ENCODE measurements at places on chromosomes 6 and 20.

DNA sequence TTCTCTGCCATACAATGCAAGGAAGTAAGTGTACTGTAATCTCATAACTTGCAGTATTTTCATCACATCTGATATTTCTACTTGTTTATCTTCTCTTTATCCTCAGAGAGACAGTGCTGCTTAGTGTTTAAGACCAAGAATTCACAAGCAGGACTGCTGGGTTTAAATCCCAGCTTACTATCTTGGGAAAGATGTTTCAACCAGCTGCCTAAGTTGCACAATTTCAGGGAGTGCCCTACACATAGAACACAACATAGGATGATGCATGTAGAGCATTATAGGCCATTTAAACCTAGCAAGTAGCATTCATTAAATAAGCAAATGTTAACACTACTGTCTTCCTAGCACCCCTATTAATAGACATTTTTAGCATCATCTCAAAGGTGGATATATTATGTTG is 205.2 kb upstream of the CEP162 start:
- peak; percentile 67 for DNase-seq

- no peak for DNase-seq
Observed at GRCh38 chr20:58891718-58892140, 39.2 kb downstream of the GNAS start.

GRCh38 chr20:35297740-35298139 is 5.5 kb upstream of the FAM83C start:
- no peak for DNase-seq

- no peak for DNase-seq
Observed at GRCh38 chr20:16419138-16419715, 154.0 kb downstream of the KIF16B start.

DNA sequence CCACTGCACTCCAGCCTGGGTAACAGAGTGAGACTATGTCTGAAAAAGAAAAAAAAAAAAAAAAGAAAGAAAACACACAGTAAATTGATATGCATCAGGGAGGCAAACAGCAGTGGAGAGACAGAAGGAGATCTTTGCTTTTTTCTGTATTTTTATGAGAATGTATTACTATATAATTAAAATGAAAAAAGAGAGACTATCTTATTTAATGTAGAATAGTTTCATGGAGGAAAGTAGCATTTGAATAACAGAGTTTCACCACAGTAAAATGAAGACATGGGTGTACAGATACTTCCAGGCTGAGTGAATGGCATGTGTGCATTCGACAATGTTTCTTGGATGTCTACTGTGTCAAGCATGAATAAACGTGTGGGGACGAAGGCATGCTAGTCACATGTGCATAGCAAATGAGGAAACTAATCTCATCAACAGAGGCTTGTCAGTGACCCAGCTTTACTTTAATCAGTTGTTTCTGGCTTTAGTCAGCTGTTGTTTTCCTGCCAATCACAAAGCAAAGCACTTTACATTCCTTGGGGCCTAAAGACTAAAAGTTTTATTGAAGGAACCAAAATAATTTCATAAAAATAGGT is 55.5 kb upstream of the ARMH2 start:
- no peak for DNase-seq
